Activated CD4-positive, alpha-beta T cell treated with anti-CD3 and anti-CD28 coated beads, Interleukin-2, amount 50 U/mL, for 4 hours (primary cell): ENCODE measurements at places on chromosomes 3 and 15.

GRCh38 chr15:55003965-55004873, 192.5 kb downstream of the RSL24D1 start:
- no peak for DNase-seq

DNA sequence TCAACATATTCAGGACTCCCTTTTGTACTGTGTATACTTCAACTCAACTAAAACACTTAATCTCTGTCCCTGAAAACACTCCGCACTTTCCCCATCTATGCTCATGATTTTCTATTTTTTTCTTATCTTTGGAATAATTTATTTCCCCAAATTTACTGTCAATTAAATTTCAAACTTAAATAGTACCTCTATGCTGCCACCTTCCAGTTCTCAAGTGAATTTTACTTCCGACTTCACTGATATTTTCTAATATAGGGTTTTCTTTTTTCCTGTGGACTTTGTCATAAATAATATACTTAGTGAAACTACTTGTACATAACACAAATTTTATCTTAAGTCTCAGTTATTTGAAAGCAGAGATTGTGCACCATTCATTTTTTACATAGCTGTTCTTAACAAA, 1303.3 kb downstream of the OTOL1 start:
- no peak for DNase-seq

GRCh38 chr3:156576051-156576450, 21.1 kb upstream of the SSR3 start:
- no peak for DNase-seq

DNA sequence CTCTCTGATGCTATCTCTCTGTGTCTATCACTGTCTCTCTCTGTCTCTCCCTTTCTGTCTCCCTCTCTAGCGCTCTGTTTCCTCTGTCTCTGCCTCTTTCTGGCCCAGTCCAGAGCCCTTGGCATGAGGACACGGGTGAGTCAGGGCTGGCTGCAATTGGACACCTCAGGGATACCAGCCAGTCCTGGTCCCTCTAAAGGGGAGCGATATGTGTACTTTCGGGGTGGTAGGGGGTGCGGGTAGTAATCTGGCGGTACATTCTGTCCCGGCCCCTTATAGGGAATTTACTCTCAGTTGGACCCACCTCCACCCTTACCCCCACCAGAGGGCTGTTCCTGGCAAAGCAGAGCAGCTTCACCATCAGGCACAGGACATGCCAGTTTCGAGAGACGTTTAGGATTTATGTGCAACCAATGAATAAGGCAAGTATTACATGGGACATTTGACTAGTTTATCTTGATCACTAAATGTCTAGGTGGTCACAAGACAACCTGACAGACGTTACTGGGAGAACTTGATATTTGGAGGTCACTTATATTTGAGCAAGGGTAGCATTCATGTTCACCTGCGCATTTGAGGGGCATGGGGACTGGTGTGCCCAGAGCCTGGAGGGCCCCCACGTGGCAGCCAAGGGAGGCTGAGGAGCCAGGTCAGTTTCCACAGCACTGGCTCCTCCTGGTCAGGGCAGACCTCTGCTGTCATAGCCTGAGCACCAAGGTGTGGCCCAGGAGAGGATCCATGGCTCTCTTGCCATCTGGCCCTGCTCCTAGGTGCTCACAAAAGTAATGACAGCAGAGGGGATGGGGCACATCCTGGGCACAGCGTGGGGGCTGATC, 256.1 kb downstream of the PLCL2 start:
- DNase-seq = no peak

- no peak for DNase-seq
Measured at GRCh38 chr3:81666502-81667121, 94.8 kb downstream of the GBE1 start.

GRCh38 chr15:51766341-51766740, 14.9 kb downstream of the TMOD2 start:
- no peak for DNase-seq

- DNase-seq = no peak
Measured at GRCh38 chr3:116186049-116186448, 259.2 kb downstream of the LSAMP start.

DNA sequence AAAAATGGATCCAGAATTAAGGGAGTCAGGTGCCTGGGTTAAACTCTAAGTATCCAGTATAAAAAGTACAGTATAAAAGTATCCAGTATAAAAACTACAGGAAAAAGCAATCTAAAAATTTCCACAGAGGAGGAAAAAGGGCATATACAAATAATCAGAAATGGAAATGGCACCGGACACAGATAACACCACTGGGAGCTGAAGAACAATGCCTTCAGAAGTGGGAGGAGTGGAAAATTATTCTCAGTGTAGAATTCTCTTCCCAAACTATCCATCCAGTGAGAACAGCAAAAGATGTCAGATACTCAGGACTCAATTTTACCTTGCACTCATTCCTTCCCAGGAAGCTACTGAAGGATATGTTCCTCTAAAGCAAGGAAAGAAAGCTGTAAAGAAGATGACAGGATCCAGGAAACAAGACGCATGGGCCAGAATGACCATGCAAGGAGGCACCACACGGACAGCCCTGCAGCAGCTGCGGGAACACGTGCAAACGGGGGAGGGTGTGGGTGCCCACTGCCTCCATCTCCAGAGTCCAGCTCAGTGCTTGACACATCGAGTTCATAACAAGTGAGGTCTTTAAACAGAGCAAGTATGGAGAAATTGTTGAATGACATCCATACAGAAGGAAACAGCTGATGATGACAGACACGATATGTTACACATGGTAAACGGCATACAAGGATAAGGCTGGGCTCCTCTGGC, 68.5 kb downstream of the CHSY1 start:
- DNase-seq = no peak

- DNase-seq = no peak
Measured at GRCh38 chr3:39347586-39347876, 18.0 kb downstream of the CCR8 start.

DNA sequence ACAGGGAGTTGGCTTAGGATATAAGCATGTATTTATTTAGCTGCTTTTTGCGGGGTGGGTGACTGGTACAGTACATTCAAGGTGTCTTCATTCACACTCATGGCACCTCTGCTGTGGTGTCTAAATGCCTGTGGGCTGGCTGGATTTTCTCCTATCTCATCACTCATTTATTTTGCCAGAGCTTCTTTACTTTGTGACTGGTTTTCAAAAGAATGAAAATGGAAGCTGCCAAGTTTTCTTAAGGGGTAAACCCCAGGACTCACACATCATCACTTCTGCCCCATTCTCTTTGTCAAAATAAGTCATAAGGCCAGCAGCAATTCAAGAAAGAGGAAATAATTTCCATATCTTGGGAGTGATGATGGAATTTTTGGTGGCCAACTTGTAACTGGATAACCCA, 493.4 kb upstream of the ALCAM start:
- DNase-seq = no peak

DNA sequence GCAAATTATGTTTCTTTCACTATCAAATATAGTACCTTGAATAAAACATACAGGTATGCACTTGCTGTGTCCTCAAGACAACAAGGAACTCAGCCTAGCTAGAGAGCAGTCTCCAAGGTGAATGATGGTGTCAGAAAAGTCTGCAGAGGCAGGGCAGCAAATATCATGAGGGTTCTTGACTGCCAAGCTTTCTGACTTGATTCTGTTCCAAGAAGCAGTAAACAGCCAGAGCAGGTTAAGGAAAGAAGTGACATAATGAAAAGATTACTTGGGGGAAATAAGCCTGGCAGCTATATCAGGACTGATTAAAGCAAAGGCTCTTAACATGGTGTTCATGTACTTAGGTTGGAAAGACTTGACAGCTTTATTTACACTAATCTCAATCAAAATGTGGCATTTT, 192.2 kb upstream of the GADL1 start:
- no peak for DNase-seq

- DNase-seq = no peak
Measured at GRCh38 chr3:38371541-38372213, 25.1 kb downstream of the XYLB start.

GRCh38 chr15:64072812-64073211, 20.8 kb downstream of the CIAO2A start:
- DNase-seq = no peak

GRCh38 chr15:74769463-74770025, 12.3 kb upstream of the CSK start:
- no peak for DNase-seq

DNA sequence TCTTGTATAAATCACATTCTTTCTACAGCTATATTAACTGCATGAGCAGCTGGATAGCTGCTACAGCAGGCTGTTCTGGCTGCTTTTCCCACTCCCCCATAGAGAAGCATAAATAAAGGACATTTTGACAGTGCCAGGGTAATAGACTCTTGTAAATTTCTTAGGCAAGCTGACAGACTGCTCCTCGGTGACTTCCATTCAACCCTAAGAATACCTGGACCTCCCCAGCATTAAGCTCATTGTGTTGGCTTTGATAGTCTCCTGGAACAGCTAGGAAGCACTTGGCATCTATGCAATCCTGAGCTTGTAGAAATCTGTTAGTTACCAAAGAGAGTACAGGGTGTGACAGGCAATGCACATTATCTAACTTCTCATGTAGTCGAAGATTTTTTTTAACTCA, 475.4 kb downstream of the AGBL1 start:
- DNase-seq = no peak

GRCh38 chr3:51682079-51682478, 11.0 kb downstream of the TEX264 start:
- DNase-seq = peak; percentile 66

- no peak for DNase-seq
Measured at GRCh38 chr3:15391007-15391406, 36.3 kb downstream of the METTL6 start.

DNA sequence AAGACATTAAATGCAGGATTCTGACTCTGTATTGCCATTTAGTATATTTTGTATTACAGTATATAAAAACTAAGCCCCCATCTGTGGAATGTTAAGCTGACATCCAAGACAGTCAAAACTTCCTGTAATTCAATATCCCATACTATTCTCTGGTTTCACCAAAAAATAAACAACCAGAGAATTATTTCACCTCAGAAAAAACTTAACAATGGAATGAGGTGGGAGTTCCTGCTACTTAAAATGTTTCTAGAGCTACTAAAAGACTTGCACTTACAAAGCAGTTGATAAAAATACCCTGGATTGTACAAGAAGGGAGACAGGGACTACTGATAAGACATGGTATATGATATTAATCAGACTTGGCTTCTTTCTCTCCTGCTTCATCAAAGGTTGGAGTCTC, 8.3 kb downstream of the ARL13B start:
- no peak for DNase-seq

- no peak for DNase-seq
Measured at GRCh38 chr3:150022381-150023238, 51.9 kb upstream of the PFN2 start.
